ENCODE measurements at places on chromosomes 13 and 19.
A peak's percentile ranks its signal among the peaks of the same experiment; 100 is the strongest.

GRCh38 chr19:10961073-10961860 lies 437 bp downstream of the SMARCA4 start:
- DNase-seq, result no peak

DNA sequence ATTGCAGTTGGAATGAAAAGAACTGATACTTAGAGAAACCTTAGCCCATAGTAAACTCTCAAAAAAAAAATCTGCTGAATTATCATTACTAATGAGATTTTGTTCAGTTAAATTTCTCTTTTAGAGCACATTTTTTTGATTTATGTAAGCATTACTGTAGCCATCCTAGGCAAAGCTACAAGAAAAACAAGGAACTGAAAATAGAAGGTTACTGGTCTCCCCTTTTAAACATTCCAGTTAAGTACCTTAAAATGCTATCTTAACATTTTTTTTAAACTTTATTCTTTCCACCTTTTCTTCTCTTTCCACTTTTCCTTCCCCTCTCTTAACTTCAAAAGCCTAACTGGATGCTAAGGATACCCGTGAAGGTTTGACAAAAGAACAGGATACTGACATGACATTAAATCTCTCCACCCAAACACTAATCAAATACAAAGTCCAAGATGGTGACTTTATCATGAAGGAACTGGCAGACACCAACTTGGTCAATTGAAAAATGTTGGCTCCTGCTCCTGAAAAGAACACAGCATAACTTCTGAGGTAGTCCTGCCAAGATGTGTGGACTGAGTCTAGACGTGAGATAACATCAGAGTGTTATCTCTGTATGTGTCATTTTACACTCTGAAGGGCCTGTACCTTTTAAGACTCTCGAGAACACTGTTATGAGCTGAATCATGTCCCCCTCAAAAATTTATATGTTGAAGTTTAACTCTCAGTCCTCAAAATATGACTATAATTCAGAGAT lies 29.5 kb upstream of the SACS start:
- no peak for DNase-seq

DNA sequence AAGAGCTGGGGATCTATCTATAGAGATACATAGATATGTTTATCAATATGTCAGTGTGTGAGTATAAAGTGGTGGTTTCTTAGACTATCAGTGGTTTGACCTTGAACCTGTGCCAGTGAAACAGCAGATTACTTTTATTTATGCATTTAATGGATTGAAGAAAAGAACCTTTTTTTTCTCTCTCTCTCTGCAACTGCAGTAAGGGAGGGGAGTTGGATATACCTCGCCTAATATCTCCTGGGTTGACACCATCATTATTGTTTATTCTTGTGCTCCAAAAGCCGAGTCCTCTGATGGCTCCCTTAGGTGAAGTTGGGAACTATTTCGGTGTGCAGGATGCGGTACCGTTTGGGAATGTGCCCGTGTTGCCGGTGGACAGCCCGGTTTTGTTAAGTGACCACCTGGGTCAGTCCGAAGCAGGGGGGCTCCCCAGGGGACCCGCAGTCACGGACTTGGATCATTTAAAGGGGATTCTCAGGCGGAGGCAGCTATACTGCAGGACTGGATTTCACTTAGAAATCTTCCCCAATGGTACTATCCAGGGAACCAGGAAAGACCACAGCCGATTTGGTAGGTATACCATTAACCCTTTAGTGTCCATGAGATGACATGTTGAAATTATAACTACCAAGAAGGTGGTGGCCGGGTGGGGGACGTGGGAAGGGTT lies 880 bp downstream of the FGF9 start:
- no peak for DNase-seq

DNA sequence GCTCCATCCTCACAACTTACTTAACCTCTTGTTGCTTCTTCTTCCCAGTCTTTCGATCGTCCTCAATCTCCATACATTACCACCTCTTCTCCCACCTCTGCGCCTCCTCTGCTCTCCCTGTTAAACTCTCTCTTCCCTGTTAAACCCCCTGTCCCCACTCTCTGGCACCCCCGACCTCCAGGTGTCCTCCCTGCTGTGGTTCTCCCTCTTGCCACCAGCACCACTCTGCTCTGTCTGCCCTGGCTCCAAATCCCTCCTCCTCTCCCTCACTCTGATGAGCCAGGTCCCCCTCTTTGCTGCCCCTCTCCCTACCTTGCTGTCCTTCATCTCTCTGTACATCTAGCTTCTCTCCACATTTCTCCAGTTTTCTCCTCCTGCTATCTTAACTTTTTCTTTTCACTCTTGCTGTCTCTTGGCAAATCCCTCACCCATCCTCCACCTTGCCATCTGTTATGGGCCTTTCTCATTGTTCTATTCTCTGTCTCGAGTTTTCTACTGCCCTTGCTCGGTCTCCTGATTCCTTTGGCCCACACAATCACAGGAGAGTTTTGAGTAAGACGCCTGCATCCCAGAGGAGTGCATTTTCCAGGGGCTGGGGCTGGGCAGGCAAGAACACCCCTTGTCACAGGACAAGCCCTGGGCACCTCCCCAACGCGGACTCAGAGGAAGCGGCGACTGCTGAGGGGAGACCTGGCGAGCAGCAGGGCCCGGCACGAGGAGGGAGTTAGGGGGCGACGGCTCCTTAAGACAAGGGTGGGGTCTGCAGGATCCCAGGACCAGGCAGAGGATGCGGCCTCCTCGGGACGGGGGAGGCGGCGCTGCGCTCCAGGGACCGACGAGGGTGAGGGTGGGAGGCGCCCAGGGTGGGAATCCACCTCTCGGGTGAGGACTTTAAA lies 21.4 kb upstream of the ERVV-1 start:
- DNase-seq, result no peak

DNA sequence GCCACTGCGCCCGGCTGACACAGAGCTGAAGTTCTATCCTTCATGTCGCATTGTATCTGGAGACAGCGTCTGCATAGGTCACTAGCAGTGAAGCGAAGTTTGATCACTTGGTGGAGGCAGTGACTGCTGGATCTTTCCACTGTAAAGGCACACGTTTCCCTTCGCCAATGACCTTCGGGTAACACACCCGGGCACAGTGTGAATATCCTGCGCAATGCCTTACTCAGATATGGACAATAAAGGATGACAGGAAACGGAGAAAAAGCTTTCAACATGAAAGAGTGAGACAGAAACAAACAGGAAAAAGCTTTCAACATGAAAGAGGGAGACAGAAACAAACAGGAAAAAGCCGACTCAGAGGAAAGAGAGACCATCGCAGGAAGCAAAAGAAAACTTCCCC lies 17.1 kb downstream of the ARL11 start:
- DNase-seq, result no peak

DNA sequence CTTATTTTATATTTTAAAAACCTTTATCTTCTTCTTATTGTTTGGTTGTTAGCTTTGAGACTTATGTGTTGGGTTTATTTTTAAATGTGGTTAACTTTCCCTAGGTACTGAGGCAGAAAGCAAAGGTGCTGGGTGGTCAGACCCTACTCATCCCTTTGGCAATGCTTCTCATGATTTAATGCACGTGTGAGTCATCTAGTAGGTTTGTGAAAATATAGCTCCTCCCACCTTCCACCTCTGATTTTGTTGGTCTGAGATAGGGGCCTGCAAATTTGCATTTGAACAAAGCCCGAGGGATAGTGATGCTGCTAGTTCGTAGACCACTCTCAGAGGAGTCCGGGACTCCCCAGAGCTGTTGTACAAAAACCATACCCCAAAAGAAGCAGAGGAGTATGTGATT lies 771.3 kb upstream of the ARGLU1 start:
- DNase-seq, result no peak

GRCh38 chr19:48244281-48244680 lies 11.4 kb downstream of the CARD8 start:
- DNase-seq, result no peak

GRCh38 chr19:10439588-10439987 lies 19.2 kb downstream of the PDE4A start:
- DNase-seq, result no peak

- no peak for DNase-seq
These were observed 123.5 kb downstream of the TEX29 start for GRCh38 chr13:111443981-111444380.

DNA sequence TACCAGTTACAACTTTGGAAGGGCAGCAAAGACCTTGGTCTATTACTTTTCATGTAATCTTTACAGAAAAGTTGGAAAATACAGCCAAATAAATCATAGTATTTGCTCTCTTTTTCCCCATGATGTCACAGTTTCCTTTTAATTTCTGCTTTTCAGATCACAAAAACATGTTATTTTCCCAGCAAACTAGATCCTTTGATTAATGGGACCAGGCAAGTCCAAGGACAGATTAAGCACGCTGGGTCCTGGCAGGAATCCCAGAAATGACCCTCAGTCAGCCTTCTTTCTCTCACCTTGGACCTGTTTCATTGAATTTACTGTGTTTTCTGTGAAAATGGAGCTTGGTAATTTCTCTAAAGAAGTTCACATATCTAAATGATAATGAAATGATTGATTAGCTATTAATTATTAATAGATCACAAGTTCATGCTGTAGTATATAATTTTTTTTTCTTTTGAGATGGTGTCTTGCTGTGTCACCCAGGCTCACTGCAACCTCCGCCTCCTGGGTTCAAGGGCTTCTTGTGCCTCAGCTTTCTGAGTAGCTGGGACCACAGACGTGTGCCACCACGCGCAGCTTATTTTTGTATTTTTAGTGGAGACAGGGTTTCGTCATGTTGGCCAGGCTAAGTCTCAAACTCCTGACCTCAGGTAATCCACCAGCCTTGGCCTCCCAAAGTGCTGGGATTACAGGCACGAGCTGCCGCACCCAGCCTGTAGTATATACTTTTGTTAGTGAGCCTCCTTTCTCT lies 16.0 kb downstream of the SPATA13 start:
- DNase-seq, result no peak

DNA sequence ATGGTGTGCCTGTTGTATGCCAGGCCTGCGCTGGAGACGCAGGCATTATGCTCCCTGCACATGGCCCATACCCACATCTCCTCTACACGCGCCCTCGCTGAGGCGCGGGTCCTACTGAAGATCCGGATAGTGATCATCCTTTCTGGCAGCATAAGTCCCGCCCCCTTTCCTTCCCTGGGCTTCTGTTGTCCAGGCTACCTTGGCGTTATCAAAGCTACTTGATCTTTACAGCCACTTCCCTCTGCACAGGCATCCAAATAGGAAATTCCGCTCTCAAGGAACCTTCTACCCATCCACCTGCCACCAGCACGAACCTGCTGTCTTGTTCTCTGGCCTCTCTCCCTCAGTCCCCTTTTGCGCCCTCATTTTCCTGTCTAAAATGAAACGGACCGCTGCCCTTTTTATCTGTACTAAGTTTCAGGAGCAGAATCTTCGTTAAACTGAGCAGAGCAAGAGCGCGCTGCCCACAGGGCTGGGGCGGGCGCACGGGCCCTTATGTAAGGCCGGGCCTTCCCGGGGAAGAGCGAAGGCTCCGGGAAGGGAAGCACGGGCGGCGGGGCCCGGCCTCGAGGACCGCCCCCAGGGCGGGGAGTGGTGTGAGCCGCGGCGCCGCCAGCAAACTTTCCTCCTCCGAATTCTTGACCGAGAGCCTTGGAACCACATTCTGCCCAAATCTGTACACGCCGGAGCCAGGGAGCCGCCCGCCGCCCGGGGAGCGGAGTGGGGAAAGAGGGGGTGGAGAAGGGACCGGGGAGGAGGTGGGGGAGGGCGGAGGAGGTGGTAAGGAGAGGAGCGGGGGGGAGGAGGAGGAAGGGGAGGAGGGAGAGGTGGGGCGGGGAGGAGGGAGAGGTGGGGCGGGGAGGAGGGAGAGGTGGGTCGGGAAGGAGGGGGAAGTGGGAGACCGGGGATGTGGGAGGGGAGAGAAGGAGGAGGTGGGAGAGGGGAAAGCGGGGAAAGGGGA lies 920 bp upstream of the UBE2L5 start:
- peak; percentile 37 for DNase-seq

- DNase-seq, result no peak
These were observed 26.2 kb upstream of the ZNF254 start for GRCh38 chr19:24060687-24061356.

DNA sequence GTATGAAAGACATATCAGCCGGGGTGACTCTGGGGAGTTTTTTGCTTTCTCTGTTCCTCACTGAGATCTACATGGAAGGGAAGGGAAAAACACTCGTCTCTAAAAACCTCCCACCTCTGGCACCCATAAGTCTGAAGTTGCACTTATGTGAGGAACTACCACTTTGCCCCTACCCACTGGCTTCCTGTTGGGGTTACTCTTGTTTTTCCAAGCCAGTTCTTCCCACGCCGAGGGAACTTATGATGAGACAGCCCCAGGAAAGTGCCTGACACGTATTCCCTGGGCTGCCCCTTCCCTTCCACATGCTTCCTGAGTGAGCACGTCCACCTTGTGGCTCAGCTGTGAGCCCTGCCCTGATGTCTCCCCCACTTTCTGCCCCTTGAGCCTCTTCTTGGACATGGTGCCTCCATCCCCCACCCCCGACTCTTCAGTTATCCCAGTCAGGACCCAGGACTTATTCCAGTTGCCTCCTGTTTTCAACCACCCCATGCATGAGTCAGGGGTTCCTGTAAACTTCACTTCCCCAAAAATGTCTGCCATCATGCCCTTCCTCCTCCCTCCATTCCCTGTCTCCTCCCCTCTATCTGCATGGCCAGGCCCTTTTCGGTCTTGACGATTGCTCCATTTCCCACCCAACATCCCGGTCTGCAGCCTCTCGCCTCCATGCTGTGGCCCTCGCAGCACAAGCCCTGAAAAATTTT lies 5.1 kb upstream of the SIGLEC7 start:
- no peak for DNase-seq

DNA sequence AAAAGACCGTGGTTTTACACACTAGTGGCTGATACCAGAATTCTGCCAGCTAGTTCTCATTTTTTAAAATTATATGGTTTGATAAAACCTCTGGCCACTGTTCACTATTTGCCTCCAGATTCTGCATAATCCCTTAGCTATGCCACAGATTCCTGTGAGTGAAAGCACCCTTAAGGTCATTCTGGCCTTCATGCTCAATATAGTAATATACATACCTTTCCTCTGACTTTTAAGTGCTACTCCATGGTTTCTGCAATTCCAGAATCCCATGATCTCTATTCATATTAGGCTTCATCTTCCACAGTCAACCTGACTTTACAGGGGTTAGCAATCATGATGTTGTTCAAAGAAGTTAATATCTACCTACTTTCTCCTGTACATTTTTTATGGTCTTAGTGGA lies 274.1 kb upstream of the EDNRB start:
- no peak for DNase-seq

DNA sequence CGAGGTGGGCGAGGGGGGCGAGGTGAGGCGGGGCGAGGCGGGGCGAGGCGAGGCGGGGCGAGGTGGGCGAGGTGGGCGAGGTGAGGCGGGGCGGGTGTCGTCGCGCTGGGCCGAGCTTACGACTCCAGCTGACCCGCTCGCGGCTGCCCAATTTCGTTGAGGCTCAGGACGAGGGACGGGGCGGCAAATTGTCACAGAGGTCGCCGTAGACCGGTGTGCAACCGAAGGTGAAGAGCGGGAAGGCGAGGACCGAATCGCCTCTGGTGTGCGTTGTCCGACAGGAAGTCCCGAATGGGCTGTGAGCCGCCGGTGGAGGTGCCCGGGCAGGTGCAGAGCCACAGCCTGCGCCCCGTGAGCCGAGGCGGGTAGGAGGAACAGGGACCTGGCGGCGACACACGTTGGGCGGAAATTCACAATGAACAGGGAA lies at the start of gene LACC1:
Gene LACC1, plus strand, starts transcription at position 150 of the 427 bp plus-strand sequence. CDS start 1,082 bp downstream, outside the sequence.
- DNase-seq, result peak; percentile 1
